ENCODE measurements at places on chromosomes 3 and 15. TPM values are rescaled to one million over a fixed set of nuclear protein-coding genes. Genes with fewer than 3 reads are reported as not detected.

DNA sequence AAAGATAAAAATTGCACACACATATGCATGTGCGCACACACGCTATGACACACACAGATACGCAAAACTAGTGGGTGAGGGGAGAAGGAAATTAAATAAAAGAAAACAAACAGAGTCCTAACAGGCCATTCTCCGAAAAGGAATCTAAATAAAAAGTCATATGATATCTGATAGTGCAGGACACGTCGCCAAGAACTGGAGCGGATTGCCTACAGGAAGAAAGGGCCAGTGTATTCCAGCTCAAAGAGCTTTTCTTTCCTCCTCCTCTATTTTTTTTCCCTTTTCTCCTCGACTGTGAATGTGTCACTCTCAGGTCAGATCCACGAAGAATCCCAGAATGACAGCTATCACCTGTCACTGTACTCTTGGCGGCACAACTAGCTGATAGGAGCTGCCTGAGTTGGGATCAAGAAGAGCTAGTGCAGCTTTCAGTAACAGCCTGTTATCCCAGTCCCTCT is 157.8 kb downstream of the TIGIT start:
- H3K4me3 ChIP-seq: peak overlapping the region; percentile 58
- no peaks in the 10 kb centered on the region for H3K36me3 ChIP-seq
- no peaks in the 10 kb centered on the region for H3K27me3 ChIP-seq
- H3K4me1 ChIP-seq: peaks cover 67% of the 10 kb centered on the region

The CYP19A1 gene
- 0.42 TPM for total RNA-seq

GRCh38 chr15:41169781-41170180 is 53.7 kb upstream of the INO80 start:
- H3K27me3 ChIP-seq: no peaks in the 10 kb centered on the region
- H3K4me1 ChIP-seq: no peaks in the 10 kb centered on the region
- no peak for DNase-seq
- no peak overlapping the region for H3K4me3 ChIP-seq
- no peak overlapping the region for H3K27ac ChIP-seq
- H3K36me3 ChIP-seq: no peaks in the 10 kb centered on the region

- DNase-seq: no peak
- no peak overlapping the region for H3K27ac ChIP-seq
- H3K36me3 ChIP-seq: no peaks in the 10 kb centered on the region
- H3K4me1 ChIP-seq: no peaks in the 10 kb centered on the region
- no peak overlapping the region for H3K4me3 ChIP-seq
These were observed 444.9 kb upstream of the TBL1XR1 start for GRCh38 chr3:177642042-177642803.

DNA sequence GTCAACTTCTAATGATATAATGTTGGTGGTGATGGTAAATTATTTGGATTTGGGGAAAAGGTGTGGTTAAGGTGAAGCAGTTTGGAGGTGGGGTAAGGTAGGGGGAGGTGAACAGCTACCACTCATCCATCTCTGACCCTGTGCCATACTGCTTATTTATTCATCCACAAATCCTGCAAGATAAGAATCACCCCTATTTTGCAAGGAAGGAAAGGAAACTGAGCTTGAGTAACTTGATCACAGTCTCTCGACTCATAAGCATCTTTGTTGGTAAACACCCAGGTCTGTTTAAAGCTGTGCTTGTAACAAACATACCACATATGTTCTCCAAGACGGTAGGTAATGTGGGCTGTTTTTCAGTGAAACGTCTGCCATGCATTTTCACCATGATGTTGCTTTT is 67.3 kb downstream of the PTPRG start:
- H3K27ac ChIP-seq: no peak overlapping the region
- H3K4me1 ChIP-seq: peaks cover 6% of the 10 kb centered on the region
- no peaks in the 10 kb centered on the region for H3K27me3 ChIP-seq
- H3K4me3 ChIP-seq: no peak overlapping the region
- H3K36me3 ChIP-seq: no peaks in the 10 kb centered on the region

Measured in A673 (cell line).